ENCODE measurements at places on chromosomes 16 and 17. TPM values are rescaled to one million over a fixed set of nuclear protein-coding genes. Genes with fewer than 3 reads are reported as not detected.
A peak's percentile ranks its signal among the peaks of the same experiment; 100 is the strongest.

- no peak overlapping the region for H3K4me3 ChIP-seq
- no peak overlapping the region for H3K27ac ChIP-seq
- H3K4me1 ChIP-seq, result no peaks in the 10 kb centered on the region
- no peak for DNase-seq
- H3K27me3 ChIP-seq, result no peaks in the 10 kb centered on the region
- no peaks in the 10 kb centered on the region for H3K36me3 ChIP-seq
Measured at GRCh38 chr17:33459078-33459940, 166.2 kb upstream of the ASIC2 start.

- no peak overlapping the region for H3K27ac ChIP-seq
- no peak for DNase-seq
- H3K27me3 ChIP-seq, result no peaks in the 10 kb centered on the region
- no peaks in the 10 kb centered on the region for H3K36me3 ChIP-seq
Measured at GRCh38 chr16:59126486-59126885, 392.4 kb upstream of the GOT2 start.

GRCh38 chr16:11587643-11588247 lies 1.0 kb upstream of the LITAF start:
- H3K36me3 ChIP-seq, result no peaks in the 10 kb centered on the region
- no peak for DNase-seq
- H3K4me1 ChIP-seq, result peaks cover 21% of the 10 kb centered on the region
- H3K27ac ChIP-seq, result peak overlapping the region; percentile 91

- no peaks in the 10 kb centered on the region for H3K36me3 ChIP-seq
- peak overlapping the region; percentile 71 for H3K27ac ChIP-seq
- DNase-seq, result no peak
- no peak overlapping the region for H3K4me3 ChIP-seq
- no peaks in the 10 kb centered on the region for H3K4me1 ChIP-seq
- H3K27me3 ChIP-seq, result no peaks in the 10 kb centered on the region
Measured at GRCh38 chr16:51113236-51114125, 37.6 kb downstream of the SALL1 start.

DNA sequence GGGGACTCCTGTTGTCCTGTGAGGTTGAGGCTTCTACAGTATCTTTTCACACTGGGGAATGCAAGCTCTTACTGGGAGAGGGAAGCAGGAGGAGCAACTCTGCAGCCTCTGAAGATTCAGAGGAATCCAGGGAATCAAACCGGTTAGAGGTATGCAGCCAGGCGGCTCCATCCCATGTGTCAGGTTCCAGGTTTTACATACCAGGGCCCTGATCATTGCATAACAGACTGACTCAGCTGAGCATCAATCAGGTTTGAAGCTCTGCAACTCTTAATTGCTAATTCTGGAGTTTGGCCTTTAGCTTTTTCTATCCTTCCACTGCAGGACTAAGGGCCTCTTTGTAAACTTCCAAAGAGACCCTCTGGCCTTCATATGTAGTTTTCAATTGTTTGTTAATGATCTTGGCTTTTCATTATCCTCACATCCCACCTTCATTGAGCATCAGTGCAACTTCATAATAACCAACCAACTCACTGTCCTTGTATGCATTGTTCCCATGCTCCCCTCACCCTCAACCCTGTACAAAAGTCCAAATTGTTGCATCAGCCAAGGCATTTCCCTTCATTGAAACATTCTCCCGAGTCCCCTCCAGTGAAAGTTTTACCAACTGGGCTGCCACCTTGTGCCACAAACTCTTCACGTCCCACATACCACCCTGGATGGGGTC lies 59.7 kb upstream of the DHX40 start:
- H3K27ac ChIP-seq, result no peak overlapping the region
- no peak overlapping the region for H3K4me3 ChIP-seq
- DNase-seq, result no peak
- no peaks in the 10 kb centered on the region for H3K36me3 ChIP-seq
- no peaks in the 10 kb centered on the region for H3K27me3 ChIP-seq

DNA sequence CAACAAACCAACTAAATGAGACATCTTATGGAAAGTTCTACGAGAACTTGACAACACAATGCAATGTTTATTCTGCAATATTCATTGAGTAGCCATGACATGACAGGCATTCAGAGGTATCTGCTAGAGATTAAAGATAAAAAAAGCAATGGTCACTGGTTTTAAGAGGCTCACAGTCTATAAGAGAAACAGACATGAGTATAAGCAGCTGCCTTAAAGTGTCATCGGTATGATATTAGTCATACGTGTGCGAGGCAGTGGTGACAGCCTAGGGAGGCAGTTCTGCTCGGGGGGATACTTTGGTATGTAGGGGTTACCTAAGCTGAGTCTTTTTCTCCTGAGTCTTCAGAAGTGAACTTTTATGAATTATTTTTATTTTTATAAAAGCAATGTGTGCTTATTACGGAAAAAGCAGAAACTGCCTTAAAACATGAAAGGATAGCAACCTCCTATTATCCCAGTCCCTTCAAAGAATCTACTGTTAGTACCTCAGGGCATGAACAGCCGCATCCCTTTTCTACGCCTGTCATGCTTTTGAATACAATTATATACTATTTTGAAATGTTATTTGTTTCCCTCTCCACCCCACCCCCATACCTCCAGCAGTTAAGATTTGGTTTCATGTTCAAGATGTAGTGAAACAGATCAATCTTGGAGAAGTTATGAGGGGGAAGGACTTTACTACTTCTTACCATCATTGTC lies 7.7 kb downstream of the ST6GALNAC1 start:
- no peaks in the 10 kb centered on the region for H3K27me3 ChIP-seq
- no peaks in the 10 kb centered on the region for H3K36me3 ChIP-seq
- H3K27ac ChIP-seq, result no peak overlapping the region
- H3K4me3 ChIP-seq, result no peak overlapping the region
- no peak for DNase-seq

DNA sequence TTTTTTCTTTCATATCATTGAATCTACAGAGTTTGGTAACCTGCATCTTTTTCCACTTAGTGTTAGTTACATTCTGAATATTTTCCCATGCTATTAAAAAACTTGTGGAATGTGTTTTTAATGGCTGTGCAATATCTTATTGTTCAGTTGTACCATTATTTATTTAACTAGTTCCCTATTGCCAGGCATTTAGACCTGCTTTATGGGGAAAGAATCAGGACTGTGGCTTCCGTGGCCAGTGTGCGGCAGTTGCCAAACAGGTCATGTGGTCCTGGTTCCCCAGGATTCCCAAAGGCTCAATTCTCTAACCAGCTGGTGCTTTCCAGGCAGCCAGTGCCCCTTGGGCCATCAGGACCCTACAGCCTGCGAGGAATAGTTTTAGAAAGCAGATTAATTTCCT lies 30.8 kb downstream of the NDEL1 start:
- H3K36me3 ChIP-seq, result peaks cover 51% of the 10 kb centered on the region
- no peaks in the 10 kb centered on the region for H3K4me1 ChIP-seq
- no peaks in the 10 kb centered on the region for H3K27me3 ChIP-seq
- no peak for DNase-seq

ANKRD11 gene
- total RNA-seq, result 26.2 TPM

CPNE7 gene
- 0.86 TPM for total RNA-seq

ARHGDIG gene
- total RNA-seq, result not detected

GP1BA gene
- total RNA-seq, result not detected

Measured in right lobe of liver (tissue), 6 donors.